ENCODE measurements at places on chromosomes 1 and 21.

- no peak for DNase-seq
Measured at GRCh38 chr1:245704765-245705164, 550.0 kb downstream of the KIF26B start.

GRCh38 chr1:223041481-223041880 lies 101.6 kb downstream of the TLR5 start:
- DNase-seq, result no peak

DNA sequence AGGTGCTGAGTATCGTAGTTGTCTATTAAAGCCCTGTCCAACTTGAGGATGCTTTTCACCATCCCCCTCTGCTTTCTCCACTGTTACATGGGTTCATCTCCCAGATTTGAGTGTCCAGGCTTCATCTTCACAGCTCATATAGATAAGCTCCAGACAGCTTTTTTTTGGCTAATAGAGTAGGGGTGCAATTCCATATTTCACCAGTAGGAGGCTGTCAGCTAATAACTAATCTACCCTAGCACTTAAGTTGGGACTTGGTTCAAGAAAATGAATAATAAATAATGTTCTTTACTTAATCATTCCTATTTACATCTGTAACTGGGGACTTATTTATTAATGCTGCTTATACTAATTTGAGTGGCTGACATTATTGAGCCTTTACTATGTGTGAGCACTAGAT lies 124.5 kb downstream of the IGSF21 start:
- DNase-seq, result no peak

- DNase-seq, result no peak
Measured at GRCh38 chr1:15410884-15411245, 1.2 kb downstream of the EFHD2 start.

DNA sequence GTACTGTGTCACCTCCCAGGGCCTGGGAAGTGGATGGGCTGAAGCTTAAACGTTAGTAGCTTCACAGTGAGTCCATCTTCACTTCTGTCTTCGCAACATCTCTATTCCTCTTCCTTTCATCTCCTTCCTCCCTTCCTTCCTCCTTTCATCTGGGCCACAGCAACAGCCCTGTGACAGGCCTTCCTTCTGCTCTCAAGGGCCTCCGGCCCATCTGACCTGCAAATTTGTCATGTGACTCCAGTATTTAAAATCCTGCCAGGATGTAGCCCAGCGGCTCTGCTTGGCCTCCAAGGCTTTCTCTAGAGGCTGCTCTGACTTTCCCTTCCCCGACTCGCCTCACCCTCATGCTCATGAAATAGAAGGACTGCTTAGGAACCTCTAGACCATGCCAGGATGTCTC lies 10.9 kb upstream of the BATF3 start:
- no peak for DNase-seq
